ENCODE measurements at places on chromosomes 12 and 14.
A peak's percentile ranks its signal among the peaks of the same experiment; 100 is the strongest.

GRCh38 chr12:49301760-49302159, 6.8 kb downstream of the PRPH start:
- DNase-seq, result no peak

GRCh38 chr12:101619026-101619786, 24.4 kb downstream of the MYBPC1 start:
- DNase-seq, result no peak

- DNase-seq, result no peak
These were observed 404.1 kb downstream of the RAD51B start for GRCh38 chr14:68223631-68224030.

DNA sequence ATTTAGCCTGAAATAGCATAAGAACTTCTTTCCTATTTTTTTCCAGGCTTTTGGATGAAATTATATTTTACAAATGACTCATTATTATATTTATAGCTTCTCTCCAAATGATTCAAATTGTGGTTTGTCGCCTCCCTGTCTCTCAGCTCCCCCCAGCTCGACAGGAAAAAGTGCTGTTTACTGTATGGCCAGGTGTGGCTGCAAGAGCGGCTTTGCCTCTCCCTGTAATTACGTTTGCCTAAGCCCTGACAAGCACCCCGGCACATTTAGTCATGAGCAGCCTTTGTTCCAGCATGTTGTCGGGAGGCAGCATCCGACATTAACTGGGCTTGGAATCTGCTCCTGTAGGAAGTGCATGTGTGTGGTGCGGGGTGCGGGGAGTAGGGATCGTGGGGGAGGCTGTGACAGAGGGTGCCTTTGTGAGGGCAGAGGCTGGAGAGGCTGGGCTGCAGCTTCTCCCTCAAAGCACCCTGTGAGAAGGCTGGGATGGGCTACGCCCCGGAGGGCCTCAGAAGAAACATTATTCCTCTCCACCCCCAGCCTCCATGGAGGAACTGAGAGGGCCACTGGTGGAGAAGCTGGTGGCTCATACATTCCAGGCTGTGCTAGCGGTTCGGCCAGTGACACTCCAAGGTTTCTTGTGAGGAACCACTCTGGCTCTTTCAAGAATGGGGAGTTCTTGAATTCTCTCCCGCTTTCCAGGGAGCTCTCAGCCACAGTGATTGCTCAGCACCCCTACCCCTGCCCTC, 42.1 kb upstream of the CTDSP2 start:
- DNase-seq, result peak; percentile 45

- DNase-seq, result no peak
These were observed 403.1 kb downstream of the BCL11B start for GRCh38 chr14:98868866-98869265.

- DNase-seq, result no peak
These were observed 14.7 kb upstream of the LIMA1 start for GRCh38 chr12:50297996-50298395.

DNA sequence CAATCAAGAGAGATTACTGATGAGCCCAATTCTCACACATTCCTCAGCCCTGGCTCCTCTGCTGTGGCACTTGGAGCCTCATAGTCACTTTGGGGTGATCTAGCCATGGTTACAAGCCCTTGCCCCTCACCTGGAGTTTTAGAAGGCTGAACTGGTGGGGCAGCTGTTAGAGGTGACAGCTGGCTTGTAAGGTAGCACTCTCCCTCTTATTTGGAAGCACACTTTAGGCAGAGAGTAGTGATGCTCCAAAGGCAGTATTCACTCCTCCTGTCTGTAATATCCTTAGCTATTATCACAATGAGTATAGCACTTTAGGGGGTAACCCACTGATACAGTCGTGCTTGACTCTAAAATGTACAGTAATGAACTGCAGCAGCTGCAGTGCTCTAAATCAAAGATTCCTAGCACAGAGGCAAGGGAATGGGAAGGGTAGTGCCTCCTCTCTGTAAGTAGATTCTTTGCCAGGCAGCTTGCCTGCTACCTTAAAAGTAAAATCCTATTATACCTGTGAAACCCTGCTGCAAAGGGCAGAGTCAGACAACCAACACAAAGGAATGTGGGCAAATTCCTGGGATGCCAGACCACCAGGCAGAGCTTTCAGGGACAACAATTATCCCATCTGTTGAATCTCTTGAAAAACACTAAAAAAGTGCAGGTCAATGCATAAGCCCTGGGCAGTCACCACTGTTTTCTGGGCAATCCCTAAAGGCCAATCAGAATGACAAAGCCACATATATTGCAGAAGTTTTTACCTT, 336.3 kb downstream of the NOVA1 start:
- no peak for DNase-seq

GRCh38 chr12:105721891-105722290, 391.4 kb downstream of the C12orf75 start:
- DNase-seq, result no peak

DNA sequence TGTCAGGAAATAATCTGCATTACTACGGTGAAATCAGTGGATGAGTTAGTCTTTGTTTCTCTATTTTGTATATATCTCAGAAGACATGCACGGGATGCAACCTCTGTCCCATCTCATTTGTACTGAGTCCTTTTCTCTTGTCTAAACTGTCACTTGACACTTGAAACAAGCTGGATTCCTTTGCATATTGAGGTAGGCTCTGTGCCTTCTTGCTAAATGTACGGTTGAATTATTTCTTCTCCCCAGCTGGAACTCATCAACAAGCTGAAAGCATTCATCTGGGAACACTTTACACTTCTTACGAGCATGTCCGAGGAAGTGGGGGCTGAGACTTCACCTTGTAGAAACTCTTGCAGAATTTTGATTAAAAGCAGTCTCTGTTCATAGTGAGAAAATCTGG, 119.5 kb downstream of the VEZT start:
- no peak for DNase-seq

DNA sequence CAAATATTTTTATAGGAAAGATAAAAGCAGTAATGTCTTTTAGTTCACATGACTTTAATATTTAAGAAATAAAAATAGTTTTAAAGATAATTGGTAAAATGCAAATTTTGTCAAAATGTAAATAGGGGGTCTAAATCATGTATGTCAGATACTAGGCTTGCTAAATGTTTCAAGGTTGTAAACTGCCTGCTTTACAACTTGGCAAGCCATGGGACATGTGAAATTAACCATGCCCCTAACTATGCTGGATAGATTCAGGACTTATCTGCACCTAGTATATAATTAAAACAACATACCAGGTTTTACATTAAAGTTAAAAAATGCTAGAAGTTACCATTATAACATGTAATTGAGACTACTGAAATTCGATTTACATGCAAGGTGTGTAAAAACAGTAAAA, 537.3 kb upstream of the MIS18BP1 start:
- DNase-seq, result no peak

GRCh38 chr12:71504476-71504875, 64.9 kb downstream of the LGR5 start:
- DNase-seq, result no peak

- DNase-seq, result no peak
These were observed 241.3 kb upstream of the DAAM1 start for GRCh38 chr14:58947156-58947555.

DNA sequence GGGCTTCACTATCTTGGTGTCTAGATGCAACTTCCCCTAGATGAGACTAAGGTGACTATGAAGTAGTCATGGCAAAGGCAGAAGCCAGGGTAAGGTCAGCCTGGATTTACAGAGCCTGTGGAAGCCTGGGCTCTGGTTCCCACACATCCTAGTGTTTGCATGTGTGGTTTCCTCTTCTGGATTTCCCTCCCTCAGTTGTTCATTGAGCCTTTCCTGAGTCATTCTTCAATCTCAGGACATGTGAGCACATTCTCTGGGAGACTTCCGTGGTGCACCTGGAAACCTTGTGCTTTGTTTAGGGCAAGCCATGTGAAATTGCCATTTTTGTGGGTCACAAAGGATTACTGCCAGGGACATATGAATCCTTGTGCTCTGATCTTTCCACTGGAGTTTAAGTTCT, 236.6 kb downstream of the C12orf75 start:
- DNase-seq, result no peak
